Sigmoid colon (tissue), 7 donors: ENCODE measurements at places on chromosomes 2 and 18.
A peak's percentile ranks its signal among the peaks of the same experiment; 100 is the strongest.

DNA sequence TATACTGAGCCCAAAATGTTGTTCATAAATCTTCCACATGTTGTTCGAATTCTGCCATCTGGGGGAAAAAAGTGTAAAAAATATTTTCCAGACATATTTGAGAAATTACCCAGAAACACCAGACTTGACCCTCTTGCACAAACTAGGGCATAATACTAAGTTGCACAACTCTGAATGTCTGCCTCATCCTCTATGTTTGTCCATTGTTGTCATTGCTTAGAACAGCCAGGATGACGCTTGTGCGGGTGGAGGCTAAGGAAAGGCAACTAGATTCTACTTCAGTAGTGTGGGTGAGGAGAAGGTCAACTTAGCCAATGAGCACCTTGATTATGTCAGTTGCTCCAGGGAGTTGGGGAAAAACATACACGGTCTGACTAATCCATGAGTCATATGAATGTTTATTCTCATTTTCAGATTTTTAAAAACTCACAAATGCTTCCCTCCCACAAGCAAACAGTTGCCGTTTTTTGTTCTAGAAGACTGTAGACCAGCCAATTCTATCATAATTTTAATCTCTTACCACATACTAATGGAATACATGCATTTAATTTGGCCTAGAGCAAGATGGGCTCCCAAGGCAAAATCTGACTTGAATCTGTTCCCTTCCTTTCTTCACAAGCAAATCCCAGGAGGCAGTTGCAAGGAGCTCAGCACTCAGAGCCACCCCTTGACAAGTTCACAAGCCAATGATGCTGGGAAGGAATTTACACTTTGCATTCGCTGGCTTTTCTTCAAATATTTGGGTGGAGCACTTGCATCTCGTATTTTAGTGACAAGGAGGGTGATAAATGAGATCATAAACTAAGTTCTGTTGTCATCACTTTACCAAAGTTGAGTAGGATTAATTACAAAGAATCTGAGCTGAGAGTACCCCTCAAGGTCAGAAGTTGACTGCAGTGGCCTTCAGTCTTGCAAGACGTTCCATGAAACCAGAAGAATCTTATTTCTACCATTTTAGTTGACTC lies 163.2 kb upstream of the TWIST2 start:
- DNase-seq: peak; percentile 90

DNA sequence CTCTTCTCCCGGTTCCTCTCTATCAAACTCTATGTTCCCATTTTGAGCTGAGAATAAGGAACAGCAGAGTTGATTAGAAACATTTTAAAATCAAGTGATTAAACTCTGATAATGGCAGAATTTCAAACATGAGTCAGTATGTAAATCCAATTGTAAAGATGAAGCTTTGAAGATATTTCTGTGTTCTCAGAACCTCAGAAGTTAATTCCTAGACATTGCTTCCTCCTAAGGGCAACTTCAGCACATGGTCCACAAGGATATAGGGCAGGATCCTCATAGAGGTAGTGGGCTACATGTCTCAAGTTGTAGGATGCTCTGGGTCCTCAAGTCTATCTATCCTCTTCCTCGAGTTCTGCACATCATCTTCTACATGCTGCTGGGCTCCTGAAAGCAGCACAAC lies 46.3 kb downstream of the QPCT start:
- DNase-seq: no peak

DNA sequence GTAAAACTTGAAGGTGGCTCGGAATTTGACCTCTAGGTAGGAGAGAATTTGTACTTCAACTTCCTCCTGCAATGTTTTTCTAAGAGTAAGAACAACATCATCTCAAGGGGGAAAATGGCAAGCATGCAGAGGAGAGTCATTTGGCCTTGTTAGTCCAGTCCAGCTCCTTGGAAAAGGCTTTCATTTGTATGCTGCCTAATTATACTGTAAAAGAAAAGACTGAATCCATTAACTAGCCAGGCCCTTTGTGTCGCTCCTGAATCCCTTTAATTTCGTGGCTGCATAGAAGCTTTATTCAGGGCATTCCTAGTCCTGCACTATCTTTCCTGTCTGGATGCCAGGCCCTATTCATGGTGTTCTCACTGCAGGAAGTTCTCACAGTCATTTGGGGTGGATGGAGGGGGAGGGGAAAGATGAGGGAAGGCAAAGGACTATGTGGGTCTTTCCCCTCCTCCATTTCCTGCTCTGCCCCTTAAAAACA lies 36.0 kb downstream of the PHLPP1 start:
- no peak for DNase-seq

DNA sequence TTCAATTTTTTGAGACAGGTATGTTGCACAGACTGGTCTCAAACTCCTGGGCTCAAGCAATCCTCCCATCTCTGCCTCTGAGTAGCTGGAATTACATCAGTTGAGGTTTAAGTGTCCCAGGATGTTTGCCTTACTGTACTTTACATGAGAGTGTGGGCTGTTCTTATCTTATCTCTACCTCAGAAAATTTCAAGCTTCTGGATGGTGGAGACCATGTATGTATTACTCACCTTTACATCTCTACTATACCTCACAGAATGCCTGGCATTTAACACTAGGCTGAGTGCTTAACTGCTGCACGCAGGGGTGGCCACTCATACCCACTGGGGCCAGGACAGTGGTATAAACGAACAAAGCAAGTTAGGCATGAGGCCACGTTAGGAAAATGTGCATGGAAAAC lies 272.0 kb upstream of the RAB12 start:
- DNase-seq: no peak

DNA sequence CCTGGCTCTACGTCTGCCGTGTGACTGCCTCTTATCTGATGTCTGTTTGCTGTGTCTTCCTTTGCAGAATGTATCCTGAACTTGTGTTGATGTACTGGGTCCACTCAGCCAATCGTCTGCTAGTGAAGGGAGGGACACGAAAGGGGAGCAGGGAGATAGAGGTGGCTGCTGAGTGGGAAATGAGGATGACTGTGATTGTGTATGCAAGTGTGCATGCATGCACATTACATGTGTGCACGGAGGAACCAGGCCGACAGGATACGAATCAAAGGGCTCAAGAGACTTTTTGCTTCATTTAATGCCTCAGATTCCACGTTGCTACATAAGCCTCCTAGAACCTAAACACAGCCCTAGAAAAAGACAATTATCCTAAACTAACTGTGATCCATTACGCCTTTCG lies 111.2 kb downstream of the TFCP2L1 start:
- DNase-seq: no peak

DNA sequence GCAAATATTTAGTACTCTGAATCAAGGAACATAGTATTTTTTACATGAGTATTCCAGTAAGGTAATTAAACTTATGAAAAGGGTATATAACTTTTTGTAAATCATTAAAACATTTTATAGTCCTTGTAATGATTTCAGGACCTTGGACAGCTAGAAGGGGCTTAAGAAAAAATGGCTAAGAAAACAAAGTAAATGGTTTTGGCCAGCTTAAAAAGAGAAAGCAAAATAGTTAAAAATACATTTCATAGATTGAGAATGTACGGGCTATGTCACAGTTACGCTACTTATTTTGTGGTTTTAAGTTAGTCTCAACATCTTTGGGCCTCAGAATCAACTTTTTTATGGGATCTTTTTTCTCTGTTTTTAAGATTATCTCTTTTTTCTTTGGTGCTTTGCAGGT lies 26.7 kb downstream of the POLI start:
- DNase-seq: no peak

DNA sequence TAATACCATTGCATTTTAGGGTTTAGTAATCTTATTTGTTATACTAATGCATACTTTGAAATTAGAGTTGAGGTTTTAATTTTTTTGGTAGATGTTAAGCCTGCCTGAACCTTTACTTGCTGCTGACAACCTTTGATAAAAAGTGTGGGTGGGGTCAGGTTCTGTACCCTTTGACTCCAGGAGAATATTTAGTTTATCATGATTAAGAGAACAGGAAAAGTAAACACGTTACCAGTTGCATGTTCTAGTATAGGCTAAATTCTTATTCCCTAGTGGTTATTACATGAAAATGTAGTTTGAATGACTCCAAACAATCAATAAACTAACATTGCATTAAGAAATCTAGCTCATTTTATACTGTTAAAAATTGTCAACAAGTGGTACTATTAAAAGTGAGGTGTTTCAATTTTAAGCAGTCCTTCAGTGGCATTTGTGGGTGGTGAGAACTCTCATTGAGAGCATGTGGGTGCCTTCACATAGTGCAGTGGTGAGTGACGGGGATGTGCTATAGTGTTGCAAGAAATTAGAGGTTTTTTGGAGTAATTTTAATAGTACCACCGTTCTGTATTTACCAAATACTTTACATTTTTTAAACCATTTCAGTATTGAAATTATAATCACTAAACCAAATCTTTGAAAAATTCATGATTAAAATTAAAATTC lies 29.9 kb downstream of the PHLPP1 start:
- DNase-seq: no peak

GRCh38 chr2:14866736-14867352 lies 234.3 kb downstream of the LRATD1 start:
- DNase-seq: no peak

GRCh38 chr2:53114582-53114981 lies 653.0 kb upstream of the CHAC2 start:
- DNase-seq: no peak

DNA sequence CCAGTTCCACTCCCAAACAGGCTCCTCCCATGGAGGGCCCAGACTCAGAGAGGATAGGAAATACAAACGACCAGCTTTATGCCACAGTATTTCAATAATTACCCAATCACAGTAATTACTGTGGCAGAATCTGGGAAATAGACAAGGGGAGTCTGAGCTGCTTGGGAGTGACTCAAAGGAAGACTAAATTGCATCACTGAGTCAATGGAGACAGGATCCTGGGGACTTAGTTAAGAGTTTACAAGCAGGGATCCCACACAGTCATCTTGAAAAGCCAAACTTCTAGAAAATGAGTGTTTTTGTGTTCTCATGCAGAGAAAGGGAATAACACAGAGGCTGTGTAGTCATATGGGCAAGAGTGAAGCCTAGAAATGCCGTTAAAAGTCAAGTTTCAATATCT lies 1142.1 kb downstream of the CNTNAP5 start:
- DNase-seq: no peak

DNA sequence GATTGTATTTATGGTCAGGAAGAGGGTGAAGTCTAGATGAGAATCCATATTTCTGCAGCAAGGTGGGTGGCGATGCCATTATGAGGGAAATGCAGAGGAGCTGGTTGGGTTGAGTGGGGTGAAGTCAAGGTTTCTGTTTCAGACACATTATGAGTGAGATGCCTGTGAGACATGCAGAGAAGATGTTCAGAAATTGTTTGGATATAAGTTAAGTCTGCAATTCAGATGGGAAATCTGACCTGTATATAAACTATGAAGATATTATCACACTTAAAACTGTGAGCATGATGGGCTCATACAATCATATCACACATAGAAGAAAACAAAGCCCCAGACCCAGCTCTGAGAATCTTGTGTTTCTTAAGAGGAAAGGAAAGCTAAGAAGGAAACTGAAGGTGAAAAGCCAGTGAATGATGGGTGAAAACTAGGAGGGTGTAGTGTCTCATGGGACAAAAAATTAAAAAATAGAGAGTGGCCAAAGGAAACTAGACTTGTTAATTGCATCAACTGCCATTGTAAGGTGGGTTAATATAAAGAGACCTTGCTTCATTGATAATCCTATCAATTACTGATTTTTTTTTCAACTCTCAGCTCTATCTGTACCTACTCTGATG lies 14.2 kb downstream of the GALNT5 start:
- no peak for DNase-seq

DNA sequence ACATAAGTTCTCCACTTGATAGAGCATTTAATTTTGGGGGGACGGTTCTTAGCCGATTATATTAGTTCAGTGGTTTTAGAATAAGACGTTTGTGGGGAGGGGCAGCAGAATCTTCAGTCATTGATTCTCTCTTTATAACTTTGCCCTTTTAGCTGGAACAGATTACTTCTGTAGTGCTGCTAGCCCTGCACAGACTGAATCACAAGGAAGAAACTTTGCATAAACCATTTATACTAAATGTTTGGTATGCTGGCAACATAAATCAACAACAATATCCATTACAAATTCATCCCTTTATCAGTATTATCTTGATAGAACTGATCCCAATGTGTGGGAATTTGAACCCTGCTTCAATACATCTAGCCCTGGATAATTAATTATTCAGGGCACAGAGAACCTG lies 112.2 kb downstream of the GPD2 start:
- DNase-seq: no peak

- DNase-seq: no peak
Measured at GRCh38 chr2:15725782-15726112, 134.1 kb downstream of the DDX1 start.

DNA sequence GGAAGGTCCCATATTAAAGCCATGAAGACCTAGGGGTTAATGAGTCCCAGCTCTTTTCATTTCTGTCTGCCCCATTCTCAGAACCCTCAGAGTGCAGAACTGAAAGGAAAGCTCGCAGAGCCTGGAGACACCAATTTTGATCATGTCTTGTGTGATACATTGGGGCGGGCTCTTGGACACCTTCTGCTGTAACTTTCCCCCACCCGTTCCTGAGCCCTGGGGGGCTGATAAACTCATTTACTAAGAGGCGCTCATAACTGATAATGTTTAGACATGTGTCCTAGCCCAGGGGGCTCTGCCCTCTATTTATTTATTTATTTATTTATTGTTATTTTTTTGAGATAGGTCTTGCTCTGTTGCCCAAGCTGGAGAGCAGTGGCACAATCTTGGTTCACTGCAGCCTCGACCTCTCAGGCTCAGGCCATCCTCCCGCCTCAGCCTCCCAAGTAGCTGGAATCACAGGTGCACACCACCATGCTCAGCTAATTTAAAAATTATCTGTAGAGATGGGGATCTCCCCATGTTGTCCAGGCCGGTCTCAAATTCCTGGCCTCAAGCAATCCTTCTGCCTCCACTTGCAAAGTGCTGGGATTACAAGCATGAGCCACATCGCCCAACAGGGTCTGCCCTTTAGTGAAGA lies 72.4 kb upstream of the HAAO start:
- peak; percentile 17 for DNase-seq

- DNase-seq: no peak
Measured at GRCh38 chr2:192499476-192499875, 304.7 kb upstream of the TMEFF2 start.

DNA sequence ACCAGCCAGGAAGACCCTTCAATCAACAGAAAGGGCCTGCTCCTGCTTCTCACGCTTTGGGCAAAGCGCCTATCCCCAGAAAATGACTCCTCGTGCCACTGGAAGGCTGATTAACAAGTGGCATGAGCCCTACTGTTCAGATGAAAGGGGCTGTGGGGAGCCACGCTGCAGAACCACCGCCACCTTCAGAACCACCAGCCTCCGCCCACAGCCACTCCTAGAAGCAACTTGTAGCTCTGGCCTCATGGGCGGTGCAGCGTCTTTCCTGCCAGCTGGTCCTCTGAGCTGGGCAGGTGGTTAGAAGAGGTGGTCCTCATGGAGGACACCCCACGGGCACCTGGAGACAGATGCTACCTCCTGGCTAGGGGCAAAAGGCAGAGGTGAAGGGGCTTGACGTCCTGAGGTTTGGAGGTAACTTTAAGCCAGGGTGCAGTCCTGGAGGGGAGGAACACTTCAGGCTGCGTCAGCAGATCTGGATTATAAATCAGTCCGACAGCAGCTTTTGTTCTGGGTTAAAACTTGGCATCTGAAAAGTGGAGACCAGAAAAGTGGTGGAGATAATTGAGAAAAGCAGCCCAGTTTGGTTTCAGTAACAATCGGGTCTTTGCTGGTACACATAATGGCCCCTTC lies 861 bp upstream of the SEMA4C start:
- peak; percentile 85 for DNase-seq

GRCh38 chr2:64808754-64809153 lies 155.0 kb upstream of the SERTAD2 start:
- no peak for DNase-seq
